ENCODE measurements at places on chromosomes 7 and 10. TPM values are rescaled to one million over a fixed set of nuclear protein-coding genes. Genes with fewer than 3 reads are reported as not detected.

Gene PAX2
- total RNA-seq: not detected

Gene TLL2
- total RNA-seq: 0.36 TPM

Gene PNLIP
- total RNA-seq: not detected

Gene YKT6
- 95.2 TPM for total RNA-seq

Gene SPDYE2B
- not detected for total RNA-seq

Gene ZNF239
- 4.7 TPM for total RNA-seq

Gene GPRIN2
- not detected for total RNA-seq

Gene KIF11
- 5.3 TPM for total RNA-seq

Gene INA
- 0.29 TPM for total RNA-seq

Gene IKZF1
- under 0.01 TPM for total RNA-seq

Gene SEMA4G
- under 0.01 TPM for total RNA-seq

Gene SPAM1
- not detected for total RNA-seq

Gene PUS7
- total RNA-seq: 20.0 TPM

Gene SPOCK2
- 0.36 TPM for total RNA-seq

Gene GCK
- total RNA-seq: not detected

Gene PDZD7
- 0.72 TPM for total RNA-seq

Gene LEP
- 0.36 TPM for total RNA-seq

Gene ANKRD16
- total RNA-seq: 9.4 TPM

Gene PARG
- 30.6 TPM for total RNA-seq

Gene MSMB
- not detected for total RNA-seq

Gene MYL10
- not detected for total RNA-seq

Gene PVRIG
- not detected for total RNA-seq

Data from osteoblast (primary cell).